ENCODE measurements at places on chromosomes 1 and 21. TPM values are rescaled to one million over a fixed set of nuclear protein-coding genes. Genes with fewer than 3 reads are reported as not detected.

The OR2T29 gene
- not detected for total RNA-seq

- DNase-seq = no peak
These were observed 15.5 kb downstream of the ARHGEF10L start for GRCh38 chr1:17554954-17555353.

DNA sequence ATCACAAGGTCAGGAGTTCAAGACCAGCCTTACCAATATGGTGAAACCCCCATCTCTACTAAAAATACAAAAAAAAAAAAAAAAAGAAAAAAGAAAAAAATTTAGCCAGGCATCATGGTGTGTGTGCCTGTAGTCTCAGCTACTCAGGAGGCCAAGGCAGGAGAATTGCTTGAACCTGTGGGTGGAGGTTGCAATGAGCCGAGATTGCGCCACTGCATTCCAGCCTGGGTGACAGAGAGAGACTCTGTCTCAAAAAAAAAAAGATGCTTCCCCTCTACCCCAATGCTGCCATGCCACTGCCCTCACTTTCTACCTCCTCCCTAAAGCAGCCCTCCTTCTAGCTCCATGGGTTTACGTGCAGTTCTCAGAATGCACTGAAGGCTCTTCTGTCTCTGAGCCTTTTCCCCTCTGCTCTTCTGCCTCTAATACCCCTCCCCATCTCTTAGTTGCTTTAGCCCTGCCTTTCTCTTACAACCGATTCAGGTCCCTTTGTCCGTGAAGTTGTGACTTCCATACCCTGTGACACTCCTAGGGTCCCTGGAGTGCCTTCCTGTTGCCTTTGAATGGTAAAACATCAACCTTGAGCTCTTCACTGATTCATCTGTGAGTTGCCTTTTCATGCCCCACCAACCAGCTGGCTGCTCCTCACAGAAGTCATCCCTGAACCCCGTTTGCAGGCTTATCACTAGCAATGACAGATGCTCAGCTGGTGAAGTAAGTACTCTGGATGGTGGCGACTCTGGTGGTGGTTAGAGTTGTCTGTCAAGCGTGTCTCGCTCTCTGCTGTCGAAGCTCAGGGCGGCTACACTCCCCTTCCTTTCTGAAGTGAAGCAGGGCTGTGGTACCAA, 234.9 kb downstream of the RHOU start:
- DNase-seq = no peak

DNA sequence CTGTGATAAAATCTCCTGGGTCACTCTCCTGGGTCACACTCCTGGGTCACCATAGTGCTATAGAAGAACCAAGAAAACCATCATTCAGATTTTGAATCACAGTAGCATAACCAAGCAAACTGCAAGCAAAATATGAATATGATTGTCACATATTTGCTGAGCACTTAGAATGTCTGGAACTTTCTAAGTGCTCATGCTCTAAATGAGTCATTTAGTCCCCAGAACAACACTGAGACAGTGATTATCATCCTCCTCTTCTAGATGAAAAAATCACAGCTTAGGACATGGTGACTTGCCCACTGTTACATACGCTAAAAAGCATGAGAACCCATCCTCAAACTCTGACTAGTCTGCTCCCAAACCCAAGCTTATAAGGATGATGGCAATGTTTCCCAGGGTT, 39.5 kb upstream of the DDAH1 start:
- DNase-seq = no peak

Data from left ventricle myocardium inferior (tissue), 1 donor.